ENCODE measurements at places on chromosomes 16 and 17.

- DNase-seq, result no peak
Measured at GRCh38 chr17:77042476-77043231, 98.1 kb upstream of the SEC14L1 start.

DNA sequence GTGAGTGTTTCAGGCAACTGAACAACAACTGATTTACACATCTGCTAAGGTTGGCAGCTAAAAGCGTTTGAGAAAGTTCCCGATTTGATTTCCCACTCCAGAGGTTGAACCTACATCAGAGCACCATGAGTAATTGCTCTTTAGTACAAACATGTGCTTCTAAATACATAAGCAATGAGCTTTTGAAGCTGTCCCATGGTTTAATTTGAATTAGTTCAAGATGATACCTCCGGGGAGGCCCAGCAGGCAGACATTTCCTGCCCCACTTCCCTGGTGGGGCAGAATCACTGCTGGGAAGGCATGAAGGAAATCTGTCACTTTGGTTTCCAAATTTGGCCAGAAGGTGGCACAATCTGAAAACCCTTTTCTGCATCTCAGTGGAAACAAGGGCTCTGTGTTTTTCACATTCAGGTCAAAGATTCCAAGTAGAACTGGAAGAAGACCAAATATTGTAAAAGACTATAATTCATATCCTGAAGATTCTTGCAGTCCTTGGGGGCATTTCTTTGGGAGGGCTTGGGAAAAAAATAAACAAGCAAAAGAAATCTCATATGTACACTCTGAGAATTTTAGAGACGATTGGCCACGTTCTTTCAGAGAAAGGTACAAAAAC lies 176.2 kb upstream of the FAM20A start:
- DNase-seq, result peak; percentile 64

DNA sequence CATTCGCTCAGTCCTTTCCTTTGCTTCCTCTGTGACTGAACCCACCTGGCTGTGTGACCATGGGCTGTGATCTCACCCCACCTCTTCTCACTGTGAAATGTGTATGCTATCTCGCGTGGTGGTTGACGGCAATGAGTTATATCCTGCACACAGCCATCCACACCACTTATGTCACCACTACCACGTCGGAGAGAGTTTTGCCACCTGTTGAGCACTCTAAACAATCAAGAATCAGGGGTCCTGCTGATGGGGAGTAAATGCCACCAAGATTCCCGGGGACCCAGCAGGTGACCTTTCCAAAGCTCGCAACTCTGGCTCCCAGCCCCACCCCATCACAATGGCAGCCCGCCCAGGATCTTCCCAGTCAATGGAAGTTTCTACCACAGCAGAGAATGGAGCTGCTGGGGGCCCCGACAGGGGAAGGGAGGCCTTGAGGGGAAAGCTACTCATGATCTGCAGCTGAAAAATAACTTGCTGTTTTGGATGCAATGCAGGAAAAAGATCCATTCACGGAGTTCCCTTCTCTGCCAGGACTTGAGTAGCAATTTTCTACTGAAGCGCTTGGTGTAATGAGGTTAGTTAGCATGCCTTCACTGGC lies 26.2 kb upstream of the RCVRN start:
- DNase-seq, result no peak

- DNase-seq, result no peak
Measured at GRCh38 chr16:85312642-85313525, 200.6 kb upstream of the CIBAR2 start.

DNA sequence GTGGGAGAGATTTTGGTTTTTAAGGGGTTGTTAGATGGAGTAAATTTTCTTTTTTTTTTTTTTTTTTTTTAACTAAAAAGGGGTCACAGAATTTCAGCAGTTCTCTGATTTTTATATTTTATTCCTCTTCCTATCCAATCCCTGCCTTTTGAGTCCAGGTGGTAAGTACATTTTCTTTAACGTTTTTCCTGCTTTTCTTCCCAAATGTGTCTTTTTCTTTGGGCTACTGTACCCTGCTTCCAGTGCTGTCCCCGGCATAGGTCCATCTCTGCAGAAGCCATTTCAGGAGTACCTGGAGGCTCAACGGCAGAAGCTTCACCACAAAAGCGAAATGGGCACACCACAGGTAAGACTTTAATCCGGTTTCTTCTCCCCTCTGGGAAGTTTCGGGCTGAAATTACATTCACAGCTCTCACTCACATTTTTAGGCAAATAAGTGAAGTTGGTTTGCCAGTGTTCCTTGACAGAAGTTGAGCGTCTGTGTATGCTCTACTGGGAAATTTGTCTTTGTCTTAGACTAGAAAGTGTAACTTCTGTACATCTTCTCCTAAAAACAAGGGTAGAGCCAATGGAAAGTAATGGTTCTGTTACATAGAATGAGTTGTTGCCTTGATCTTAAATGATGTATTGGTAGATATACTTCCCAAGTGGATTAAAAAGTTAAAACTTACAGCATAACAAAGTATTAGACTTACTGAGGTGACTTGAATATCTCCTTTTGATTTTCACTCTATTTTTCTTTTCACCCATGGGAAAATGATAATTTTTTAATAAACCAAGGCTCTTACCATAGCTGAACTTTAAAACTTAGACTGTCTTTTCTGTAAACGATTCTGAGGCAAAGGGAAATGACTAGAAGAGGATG lies 54.5 kb downstream of the TUBD1 start:
- no peak for DNase-seq

GRCh38 chr17:56131431-56131830 lies 21.8 kb upstream of the ANKFN1 start:
- no peak for DNase-seq

DNA sequence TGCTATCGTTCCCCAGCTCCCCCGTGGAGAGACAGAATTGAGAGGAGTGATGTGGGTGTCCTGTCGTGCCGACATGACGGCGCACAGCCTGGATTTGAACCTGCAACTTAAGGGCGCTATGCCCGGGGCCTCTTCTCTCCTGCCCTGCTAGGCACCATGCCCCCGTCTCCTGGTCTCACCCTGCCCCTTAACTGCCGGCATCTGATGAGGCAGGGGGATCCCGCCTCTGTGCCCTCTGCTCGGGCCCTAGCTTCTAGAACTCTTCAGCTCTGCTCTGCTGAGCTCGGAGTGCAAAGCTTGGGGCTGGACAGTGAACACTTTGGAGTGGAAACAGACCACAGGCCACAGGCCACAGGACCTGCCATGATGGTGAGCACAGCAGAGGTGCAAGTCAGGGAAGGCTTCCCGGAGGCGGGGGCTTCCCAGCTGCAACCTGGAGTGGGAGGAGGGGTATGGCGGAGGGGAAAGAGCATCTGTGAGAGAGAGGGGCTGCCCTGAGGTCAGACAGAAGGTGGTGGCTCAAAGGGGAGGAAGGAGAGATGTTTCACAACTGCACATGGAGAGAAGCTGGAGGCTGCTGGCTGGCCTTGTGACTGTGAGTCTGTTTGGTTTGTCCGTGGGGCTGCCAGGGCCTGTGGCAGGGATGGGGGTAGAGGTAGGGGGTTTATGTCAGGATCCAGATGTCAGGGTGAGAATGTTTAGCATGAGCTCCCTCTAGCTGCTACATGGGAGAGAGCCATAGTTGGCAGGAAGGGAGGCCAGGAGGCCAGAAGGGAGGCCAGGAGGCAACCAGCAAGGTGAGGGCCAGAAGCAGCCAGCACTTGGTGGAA lies 107.8 kb downstream of the CRLF3 start:
- peak; percentile 31 for DNase-seq

- DNase-seq, result no peak
Measured at GRCh38 chr17:50816771-50817751, 18.3 kb upstream of the WFIKKN2 start.

GRCh38 chr16:57690782-57691471 lies 3.7 kb upstream of the DRC7 start:
- DNase-seq, result peak; percentile 34

- DNase-seq, result no peak
Measured at GRCh38 chr17:64742326-64742725, 80.2 kb upstream of the SMURF2 start.

DNA sequence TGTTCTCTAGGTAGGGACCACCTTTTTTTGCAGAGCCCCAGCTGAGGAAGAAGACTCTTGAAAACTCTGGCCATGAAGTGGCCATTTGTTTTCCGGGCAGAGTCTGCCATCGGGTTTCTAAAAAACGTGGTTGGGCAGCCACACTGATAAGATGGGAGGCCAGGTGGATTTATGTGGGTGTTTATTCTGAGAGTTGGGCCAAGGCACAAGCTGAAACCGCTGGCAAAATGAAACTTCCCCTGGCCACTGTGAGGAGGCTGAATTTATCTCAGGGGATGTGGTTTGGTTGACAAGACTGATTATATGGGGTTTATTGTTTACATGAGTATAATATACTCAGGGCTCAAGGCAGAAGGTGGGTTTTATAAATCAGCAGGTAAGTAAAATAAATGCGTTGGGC lies 421.8 kb downstream of the UTP18 start:
- no peak for DNase-seq

DNA sequence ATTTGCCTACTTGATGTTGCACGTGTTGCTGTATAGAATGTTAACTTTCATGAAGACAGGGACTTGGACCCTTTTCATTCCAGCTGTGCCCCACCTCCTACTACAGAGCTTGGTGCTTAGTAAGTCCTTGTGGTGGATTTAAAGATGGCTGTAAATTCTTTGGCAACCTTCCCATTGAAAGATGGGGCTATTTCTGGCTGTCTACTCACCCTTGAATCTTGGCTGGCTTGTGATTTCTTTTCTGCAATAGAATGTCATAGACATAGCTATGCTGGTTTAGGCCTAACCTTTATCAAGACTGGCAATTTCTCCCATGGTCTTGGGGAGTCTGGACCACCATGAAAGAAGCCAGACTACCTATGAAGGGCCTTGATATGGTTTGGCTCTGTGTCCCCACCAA lies 59.0 kb downstream of the ACSM2A start:
- peak; percentile 1 for DNase-seq

DNA sequence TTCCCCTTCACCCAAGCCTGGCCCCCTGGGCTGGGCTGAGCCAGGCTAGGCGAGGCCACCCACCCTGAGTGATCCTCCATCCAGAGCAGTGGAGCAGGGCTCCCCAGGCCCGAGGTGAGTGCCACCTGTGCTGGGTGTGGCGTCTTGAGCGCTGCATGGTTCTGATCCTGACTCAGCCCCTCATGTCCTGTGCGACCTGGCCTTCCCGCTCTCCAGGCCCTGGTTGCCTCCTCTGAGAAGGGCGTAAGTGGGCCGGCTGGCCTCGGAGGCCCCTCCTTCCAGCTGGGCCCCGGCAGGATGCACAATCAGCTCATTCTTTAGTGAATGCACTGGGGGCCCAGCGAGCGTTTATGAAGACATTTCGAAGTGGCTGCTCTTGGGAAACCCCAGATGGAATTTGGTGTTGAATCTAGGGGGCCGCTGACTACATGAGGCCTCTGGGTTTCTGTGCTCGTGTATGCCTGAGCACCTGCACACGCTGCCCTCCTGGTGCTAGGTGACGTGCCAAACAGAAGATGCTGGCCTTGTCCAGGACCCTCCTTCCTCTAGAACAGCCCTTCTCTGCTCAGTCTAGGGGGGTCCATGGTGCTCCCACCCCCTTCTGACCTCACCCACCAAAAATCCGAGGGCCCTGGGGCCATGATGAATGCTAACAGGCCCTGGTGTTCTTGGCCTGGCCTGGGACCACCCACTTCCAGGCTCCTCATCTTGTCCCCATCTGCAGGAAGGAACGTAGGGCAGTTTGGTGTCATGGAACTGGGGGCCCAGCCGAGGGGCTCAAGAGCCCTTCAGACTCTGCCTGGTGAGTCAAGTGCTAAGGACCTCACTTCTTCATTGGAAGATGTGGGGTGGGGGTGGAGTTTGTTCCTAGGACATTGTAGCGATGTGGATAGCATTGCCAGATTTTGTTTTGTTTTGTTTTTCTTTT lies 3.6 kb upstream of the TMEM92 start:
- DNase-seq, result no peak

DNA sequence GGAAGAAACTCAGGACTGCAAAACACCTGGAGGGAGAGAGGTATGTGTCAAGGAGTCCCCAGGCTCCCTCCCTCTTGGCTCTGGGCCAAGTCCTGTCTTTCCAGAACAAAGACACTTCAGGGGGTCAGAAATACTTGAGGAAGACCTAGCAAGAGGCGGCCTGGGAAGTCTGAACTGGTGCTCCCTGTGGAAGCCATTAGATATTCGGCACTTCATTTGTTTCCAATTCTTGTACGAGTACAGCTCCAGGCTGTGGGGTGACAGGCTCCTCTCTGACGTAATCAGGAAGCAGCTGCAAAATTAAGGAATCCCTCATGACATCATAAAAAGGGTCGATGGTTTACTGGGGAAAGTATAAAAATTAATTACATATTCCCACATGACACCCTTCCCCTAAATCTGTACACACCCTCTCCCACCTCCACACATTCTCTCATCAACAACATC lies 108.7 kb downstream of the SMG6 start:
- DNase-seq, result no peak

DNA sequence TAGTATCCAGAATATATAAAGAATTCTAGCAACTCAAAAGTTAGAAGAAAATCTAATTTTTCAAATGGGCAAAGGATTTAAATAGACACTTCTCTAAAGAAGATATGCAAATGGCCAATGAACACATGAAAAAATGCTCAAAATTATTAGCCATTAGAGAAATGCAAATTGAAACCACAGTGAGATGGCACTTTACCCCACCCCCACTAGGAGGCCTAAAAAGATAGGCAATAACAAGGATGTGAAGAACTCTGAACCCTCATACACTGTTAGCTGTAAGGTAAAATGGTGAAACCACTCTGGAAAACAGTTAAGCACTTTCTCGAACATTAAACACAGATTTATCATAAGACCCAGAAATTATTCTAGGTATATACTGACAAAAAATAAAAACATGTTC lies 71.4 kb upstream of the IRX6 start:
- DNase-seq, result no peak

DNA sequence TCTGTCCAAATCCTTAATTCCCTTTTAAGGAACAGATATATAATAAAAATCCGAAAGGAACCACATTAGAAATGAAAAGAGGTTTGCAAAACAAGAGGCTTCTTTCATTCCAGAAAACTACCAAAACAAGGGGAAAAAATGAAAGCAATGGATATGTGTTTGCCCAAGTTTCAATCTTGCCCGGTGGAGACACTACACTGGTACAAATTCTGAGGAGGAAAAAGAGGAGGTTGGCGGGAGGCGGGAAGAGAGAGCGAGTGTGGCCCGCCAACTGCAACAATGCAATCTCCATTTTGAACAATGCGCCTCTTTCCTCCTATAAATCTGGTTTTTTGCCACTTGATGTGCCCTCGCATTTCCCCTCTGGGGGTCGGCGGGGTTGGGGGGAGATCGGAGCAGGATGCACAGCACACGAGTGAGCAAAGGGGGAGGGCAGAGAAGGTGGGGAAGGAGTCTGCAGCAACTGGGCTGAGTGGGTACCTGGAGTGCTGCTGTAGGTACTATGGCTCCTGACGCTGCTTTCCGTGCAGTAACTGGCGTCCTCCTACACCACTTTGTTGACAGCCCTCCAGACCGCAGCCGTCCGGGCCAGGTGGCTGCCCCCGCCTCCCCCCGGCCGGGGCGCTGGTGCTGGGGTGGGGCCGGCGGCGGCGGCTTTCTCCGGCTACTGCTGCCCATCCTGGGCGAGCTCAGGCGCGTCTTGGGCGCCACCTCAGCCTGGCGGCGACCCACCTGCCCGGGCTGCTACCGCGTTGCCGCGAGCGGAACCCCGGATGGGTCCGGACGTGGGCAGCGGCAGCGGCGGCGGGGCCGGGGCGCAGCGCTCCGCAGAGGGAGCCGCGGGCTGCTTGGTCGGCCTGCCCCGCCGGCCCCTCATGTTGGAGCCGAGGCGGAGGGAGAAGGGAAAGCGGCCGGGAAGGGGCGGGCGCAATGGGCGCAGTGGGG lies 93.8 kb upstream of the PLEKHM1 start:
- peak; percentile 76 for DNase-seq
